ENCODE measurements at places on chromosomes 3 and 15. TPM values are rescaled to one million over a fixed set of nuclear protein-coding genes. Genes with fewer than 3 reads are reported as not detected.

TM2D3 gene
- 35.9 TPM for total RNA-seq

FBN1 gene
- total RNA-seq = 0.59 TPM

HOMER2 gene
- total RNA-seq = 3.5 TPM

GALK2 gene
- total RNA-seq = 19.9 TPM

CPNE9 gene
- total RNA-seq = 0.30 TPM

GOLGA8G gene
- total RNA-seq = not detected

POLQ gene
- 22.8 TPM for total RNA-seq

DNA sequence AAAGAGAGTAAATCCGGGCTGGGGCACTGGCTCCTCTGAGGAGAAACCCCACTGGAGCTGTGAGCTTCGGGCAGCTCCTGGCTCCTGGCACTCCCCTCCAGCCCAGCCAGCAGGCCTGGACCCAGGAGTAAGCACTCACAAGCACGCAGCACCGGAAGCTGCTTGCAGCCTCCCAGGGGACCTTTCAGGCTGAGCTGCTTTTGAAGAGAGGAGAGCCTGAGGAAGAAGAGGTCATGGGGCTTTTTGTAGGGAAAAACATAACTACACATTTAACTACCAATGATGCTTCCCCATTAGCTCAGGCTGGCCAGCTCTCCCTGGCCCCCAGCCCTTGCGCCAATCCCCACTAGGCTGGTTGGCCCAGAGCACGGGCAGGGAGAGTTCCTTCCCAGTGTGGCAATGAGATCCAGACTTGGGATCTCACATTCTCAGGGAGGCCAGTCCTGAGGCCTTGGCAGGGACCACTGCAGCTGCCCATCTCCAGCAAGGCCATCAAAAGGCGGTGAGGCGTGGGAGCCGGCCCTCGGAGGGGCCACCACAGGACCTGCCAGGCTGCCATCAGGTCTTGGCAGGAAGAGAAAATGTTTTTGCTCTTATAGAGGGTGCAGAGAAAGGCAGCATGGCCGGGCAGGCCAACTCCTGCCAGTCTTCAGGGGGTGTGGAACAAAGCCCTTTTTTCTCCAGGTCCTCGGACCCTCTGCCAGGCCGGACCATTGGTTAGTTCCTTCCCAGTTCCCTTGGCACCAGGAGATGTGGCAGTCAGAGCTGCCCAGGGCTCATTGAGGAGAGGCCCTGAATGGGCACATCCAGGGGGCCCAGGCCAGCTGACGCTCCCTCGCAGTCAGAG lies 41.5 kb upstream of the MFGE8 start:
- H3K4me1 ChIP-seq = no peaks in the 10 kb centered on the region
- no peak overlapping the region for H3K4me3 ChIP-seq
- H3K36me3 ChIP-seq = no peaks in the 10 kb centered on the region
- DNase-seq = no peak

GRCh38 chr3:8491271-8492144 lies 10.1 kb upstream of the LMCD1 start:
- H3K36me3 ChIP-seq = no peaks in the 10 kb centered on the region
- no peak for DNase-seq
- no peak overlapping the region for H3K27ac ChIP-seq
- no peak overlapping the region for H3K4me3 ChIP-seq
- no peaks in the 10 kb centered on the region for H3K4me1 ChIP-seq
- peaks cover 4% of the 10 kb centered on the region for H3K27me3 ChIP-seq

GRCh38 chr3:119660474-119661440 lies at the start of gene POPDC2:
Gene POPDC2 (minus strand): TSS chr3:119660589. CDS start chr3:119660423, 166 bp downstream.
- no peak for DNase-seq
- H3K4me3 ChIP-seq = no peak within 1 kb of the TSS
- H3K27me3 ChIP-seq = no peaks in the 10 kb centered on the region
- peaks cover 2% of the 10 kb centered on the region for H3K36me3 ChIP-seq

DNA sequence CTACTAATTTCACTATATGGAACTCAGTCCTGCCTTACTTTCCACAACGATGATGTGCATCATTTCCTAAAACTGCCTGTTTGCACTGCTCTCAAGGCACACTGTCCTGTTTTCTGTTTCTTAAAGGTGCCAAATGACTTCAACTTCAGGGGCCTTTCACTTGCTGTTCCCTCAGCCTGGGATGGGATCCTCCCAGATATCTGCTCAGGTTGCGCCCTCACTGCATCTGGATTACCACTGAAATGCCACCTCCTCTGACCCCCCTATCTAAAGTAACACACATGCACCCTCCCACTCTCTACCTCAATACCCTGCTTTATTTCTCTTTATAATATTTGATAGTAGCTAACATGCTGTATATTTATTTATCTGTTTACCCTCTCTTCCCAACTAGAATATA lies 123.8 kb upstream of the CMC1 start:
- H3K36me3 ChIP-seq = no peaks in the 10 kb centered on the region
- peaks cover 2% of the 10 kb centered on the region for H3K27me3 ChIP-seq
- H3K27ac ChIP-seq = no peak overlapping the region

DNA sequence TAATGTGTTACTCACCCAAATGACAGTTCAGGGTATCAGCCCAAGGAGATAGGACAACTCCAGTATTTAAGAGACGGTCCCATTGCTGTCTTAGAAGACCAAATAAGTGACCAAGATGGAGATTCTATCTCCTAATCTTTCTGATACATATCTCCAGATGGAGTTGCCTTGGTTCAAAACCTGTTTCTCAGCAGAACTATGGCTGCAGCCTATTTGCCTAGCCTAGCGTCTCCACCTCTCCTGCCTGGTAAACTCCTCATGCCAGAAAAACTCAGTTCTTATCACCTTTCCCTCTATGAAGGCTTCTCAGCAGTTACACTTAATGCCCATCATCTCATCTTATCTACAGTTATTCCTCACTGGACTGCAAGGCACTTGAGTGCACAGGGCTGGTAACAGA lies 1.2 kb upstream of the CSPG5 start:
- H3K4me3 ChIP-seq = peak overlapping the region; percentile 46
- peaks cover 16% of the 10 kb centered on the region for H3K27me3 ChIP-seq
- H3K36me3 ChIP-seq = no peaks in the 10 kb centered on the region
- H3K4me1 ChIP-seq = no peaks in the 10 kb centered on the region
- no peak for DNase-seq
- H3K27ac ChIP-seq = no peak overlapping the region

- no peaks in the 10 kb centered on the region for H3K36me3 ChIP-seq
- H3K4me1 ChIP-seq = no peaks in the 10 kb centered on the region
- H3K27ac ChIP-seq = no peak overlapping the region
- H3K27me3 ChIP-seq = no peaks in the 10 kb centered on the region
- H3K4me3 ChIP-seq = no peak overlapping the region
- no peak for DNase-seq
Observed at GRCh38 chr15:52281085-52282035, 14.2 kb downstream of the MYO5C start.

- DNase-seq = peak; percentile 26
- H3K4me1 ChIP-seq = peaks cover 40% of the 10 kb centered on the region
- H3K36me3 ChIP-seq = peaks cover 45% of the 10 kb centered on the region
- H3K4me3 ChIP-seq = peak overlapping the region; percentile 100
Observed at GRCh38 chr3:105867712-105868430, 941 bp downstream of the CBLB start.

- H3K27me3 ChIP-seq = no peaks in the 10 kb centered on the region
- H3K4me3 ChIP-seq = peak overlapping the region; percentile 81
- peak; percentile 74 for DNase-seq
- H3K27ac ChIP-seq = peak overlapping the region; percentile 98
- H3K4me1 ChIP-seq = peaks cover 62% of the 10 kb centered on the region
- H3K36me3 ChIP-seq = peaks cover 80% of the 10 kb centered on the region
Observed at GRCh38 chr15:92906563-92907081, 6.5 kb downstream of the CHD2 start.

DNA sequence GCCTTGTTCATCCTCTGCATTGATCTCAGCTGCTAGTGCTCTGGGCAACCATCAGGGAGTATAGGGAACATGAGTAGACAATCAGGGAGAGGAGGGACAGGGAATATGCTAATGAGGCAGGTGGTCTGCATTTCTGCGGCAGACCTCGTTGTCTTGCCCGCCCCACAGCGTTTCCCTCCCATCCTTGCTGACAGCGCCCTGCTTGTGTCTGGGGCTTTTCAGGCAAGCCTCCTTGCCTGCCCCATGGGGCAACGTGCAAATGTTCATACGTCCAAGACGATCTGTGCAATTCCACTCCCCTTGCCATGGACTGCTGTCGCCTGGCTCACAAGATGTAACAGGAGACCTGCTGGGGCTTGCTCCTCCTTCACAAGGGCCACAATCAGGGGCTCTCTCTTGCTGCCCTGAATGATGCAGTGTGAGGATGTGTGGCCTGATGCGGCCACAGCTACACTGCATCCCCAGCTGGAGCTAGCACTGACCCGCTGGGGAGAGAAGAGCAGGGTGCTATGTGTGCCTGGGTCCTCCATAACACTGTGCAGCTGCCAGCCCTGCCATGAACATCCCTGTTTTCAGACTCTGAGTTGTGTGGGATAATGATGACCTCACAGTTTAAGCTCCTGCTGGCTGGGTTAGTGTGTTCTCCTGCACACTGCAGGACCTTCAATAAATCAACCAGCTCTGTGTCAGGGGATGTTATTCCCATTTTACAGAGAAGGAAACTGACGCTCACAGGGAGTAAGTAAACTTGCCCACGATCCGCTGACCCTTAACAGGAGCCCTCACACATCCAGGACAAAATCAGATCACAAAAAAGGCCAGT lies 211.3 kb downstream of the KLF13 start:
- no peaks in the 10 kb centered on the region for H3K36me3 ChIP-seq
- no peaks in the 10 kb centered on the region for H3K4me1 ChIP-seq
- H3K27ac ChIP-seq = no peak overlapping the region
- no peak overlapping the region for H3K4me3 ChIP-seq
- H3K27me3 ChIP-seq = peaks cover 25% of the 10 kb centered on the region
